NCI-H510A (cell line): ENCODE measurements at places on chromosomes 3 and 15.

- DNase-seq = no peak
Measured at GRCh38 chr15:80984856-80985255, 4.8 kb downstream of the MESD start.

DNA sequence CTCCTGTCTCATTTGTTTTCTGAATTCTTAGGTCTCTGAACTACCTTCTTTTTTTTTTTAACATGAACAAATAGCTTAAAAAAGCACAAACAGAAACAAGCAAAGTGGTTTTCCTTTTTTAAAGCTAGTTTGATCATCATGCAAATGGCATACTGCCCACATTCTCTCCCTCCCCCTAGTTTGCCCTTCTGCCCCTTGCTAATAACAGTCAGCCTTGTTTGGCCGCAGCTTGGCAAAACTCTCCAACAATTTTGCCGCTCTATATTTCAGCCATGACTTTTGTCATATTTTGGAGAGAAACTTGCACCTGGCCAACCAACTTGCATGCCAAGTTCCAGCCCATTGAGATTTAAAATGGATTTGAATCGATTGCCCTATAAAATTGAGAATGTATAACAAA is 666.0 kb upstream of the NR2F2 start:
- no peak for DNase-seq

DNA sequence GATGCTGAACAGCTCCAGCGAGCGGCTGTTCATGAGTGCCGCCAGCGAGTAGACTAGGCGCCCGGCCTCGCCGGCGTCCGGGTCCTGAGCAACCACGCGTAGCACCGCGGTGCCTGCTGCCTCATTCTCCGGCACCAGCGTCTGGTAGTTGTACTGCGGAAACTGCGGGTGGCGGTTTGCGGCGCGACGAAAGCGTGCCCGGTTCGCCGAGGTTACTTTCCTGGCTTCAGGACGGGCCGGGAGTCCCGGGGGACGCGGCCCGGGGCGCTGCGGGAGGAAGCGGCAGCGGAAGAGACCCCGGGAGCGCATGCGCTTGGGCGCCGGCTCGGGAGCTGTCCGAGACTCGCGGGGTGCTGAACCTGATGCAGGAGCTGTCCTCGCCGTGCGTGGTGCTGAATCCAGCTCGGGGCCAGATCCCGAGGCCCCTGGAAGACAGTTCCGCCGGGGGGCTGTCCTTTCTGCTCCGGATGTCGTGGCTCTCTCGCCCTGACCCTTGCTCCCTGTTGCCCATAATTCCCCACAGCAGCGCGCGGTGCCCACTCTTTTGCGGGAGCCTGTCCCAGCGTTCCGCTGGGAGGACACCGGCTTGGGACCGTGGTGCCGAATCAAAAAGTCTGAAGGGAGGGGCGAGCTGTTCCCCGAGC is 1.1 kb downstream of the CELSR3 start:
- DNase-seq = no peak

DNA sequence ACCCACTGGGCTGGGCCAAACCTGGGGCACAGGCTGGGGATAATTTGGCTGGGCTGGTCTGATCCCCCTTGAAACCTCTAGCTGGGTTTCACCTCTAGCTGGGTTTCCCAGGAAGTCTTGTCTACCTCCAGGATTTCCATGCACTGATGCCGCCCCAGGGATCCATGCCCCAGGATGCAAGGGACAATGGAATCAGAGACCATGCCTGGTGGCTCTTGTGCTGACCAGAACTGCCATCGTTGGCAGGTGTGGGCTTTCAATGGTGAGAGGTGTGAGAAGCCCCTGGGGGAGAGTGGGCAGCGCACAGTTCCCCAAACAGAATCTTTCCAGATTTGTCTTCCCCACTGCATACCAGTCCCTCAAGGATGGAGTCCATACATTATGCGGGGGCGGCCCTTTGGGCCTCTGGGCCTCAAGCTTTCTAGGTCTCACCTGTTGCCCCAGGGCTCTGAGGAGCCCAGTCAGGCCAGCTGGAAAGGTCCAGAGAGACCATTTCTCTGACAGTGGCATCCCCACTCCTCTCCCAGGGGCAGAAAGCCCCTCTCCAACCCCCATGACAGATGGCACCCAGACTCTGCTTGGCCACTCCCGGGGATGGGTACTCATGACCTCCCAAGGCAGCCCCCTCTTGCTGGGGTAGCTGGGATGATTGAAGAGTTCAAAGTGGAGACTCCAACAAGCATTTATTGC is 35.4 kb downstream of the EPHB3 start:
- no peak for DNase-seq

- no peak for DNase-seq
Measured at GRCh38 chr3:172751175-172751704, 714 bp downstream of the ECT2 start.

GRCh38 chr15:90037511-90037860 is 36.4 kb downstream of the ZNF710 start:
- no peak for DNase-seq

- no peak for DNase-seq
Measured at GRCh38 chr15:80582816-80583423, 112.2 kb upstream of the ABHD17C start.

GRCh38 chr3:149541091-149541491 is 66.6 kb downstream of the TM4SF4 start:
- DNase-seq = no peak

GRCh38 chr3:36305929-36306520 is 74.3 kb upstream of the STAC start:
- no peak for DNase-seq

GRCh38 chr15:98288091-98288590 is 327.6 kb downstream of the ARRDC4 start:
- DNase-seq = no peak

DNA sequence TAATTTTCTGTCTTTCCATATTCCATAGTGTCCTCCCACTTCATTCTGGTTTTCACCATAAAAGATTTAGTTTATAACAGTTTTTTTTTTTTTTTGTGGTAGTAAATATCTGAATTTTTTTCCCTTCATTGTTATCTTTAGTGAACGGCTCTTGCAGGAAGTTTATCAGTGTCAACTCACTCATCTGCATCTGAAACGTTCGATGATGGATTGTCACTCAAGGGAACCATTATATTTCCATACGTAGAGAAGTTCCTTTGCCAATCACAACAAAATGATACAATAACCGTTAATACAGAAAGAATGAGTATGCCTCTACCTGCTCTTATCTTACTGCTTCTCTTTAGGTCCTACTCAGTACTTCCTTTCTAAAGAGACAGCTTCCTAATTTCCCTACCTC is 651.2 kb upstream of the KCNMB2 start:
- no peak for DNase-seq

- peak; percentile 26 for DNase-seq
Measured at GRCh38 chr3:53709860-53710674, 136.2 kb downstream of the CHDH start.

- DNase-seq = no peak
Measured at GRCh38 chr15:64993290-64993689, 3.6 kb upstream of the SPG21 start.

GRCh38 chr3:118607915-118608820 is 426.5 kb downstream of the IGSF11 start:
- DNase-seq = no peak

DNA sequence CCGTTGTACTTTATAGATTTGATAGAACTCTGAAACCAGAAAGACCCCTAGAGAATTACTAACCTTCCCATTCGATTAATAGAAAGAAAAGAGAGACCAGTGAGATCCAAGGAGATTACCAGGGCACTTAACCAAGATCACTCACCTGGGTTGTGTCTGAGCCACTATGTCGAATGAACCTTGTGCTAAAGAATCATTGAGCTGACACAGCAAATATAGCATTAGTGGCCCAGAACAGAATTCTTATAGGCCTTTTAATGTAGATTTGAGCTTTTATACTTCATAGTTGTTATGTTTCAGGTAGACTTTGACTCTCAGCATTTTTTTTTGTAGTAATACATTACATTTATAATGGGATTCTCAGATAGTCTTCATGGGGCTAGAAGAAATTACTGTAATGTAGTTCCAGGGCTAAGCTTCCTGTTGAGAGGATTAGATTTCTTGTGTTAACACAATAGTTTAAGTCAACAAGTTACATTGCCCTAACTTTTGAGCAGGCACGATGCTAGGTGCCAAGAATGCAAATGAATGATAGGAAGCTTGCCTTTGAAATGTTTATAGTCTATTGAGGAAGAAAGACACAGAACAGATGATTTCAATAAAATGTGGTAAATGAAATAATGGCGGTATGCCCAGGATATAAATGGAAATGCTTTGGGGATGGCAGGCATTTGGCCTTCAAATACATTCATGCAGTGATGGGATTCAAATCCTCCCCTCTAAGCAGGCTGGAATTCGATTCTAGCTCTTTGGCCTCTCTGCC is 24.4 kb upstream of the ABHD10 start:
- DNase-seq = no peak

DNA sequence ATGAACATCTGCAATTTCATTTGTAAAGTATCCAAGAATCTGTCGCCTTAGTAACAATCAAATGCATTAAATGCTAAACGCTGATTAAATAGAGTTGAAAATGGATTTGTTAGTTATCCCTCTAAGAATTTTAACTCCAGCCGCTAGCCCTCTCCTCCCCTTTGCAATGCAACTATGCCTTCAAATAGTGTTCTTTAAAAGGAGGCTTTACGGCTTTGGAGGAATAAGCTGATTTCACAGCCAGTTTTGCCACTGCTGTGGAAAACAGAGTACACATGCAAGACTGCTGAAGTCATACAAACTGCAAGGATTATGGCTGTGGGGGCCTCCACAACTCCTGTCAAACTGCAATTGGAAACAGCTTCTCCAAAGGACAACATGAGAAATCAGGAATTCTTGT is 89.2 kb downstream of the CERS3 start:
- no peak for DNase-seq

DNA sequence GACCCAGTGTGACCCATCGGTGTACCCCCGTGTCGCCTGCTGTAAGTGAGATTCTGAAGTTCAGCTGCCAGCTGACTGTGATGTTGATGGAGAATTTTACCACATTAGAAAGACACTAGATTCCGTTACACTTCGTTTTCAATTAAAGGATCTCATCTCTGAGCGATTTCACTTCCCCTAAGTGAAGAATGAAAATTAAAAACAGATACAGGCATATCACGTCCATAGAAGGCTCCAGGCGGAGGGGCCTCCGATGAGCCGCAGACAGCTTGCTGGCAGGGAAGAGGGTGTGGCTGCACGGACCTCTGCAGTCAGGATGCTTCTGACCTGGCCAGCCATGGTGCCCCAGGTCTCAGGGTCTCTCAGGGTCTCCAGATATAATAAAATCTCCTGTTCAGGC is 6.6 kb upstream of the CPN2 start:
- DNase-seq = no peak

- no peak for DNase-seq
Measured at GRCh38 chr15:44009038-44009437, 182.2 kb downstream of the WDR76 start.

- DNase-seq = peak; percentile 84
Measured at GRCh38 chr3:88149509-88150362, at the start of gene C3orf38. Gene C3orf38, plus strand, starts transcription at chr3:88149959. Its CDS starts 94 bp downstream, at chr3:88150053.

- no peak for DNase-seq
Measured at GRCh38 chr3:55357796-55358195, 129.3 kb downstream of the WNT5A start.

DNA sequence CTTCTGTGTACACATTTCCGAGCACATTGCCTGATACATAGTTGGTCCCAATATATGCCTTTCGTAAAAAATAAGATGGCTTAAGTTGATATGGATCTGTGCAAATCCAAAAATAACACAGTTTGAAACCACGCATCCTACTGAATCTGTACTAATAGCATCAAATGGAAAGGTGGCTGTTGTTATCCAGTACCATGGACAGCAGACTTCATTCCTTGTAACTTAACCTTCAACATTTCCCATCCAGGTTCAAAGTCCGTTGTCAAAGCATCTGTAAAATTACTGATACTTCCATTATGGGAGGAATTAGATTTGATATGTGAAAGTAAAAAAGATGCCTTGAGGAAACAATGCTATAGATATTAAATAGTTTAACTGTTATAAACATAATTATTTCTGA is 65.5 kb upstream of the C3orf49 start:
- no peak for DNase-seq

- DNase-seq = no peak
Measured at GRCh38 chr15:83477808-83478537, 30.8 kb downstream of the SH3GL3 start.

DNA sequence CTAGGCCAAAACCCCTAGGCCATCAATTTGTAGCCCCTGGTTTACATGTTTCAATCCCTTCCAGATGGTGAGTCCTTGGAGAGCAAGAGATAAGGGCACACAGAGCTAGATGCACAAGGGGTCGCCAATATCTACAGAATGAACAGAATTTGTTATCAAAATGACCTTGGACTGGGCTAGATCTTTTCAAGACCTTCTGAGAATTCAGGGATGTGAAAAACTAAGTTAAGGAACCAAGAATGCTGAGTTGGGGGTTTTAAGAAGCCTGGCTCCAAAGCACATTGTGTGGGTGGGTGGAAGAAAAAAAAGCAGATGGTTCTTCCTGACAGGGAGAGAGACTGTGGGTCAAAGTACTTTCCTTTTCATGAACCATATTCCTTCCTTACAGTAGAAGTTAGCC is 10.2 kb downstream of the CDCP1 start:
- DNase-seq = no peak

GRCh38 chr3:71000483-71000882 is 583.0 kb downstream of the FOXP1 start:
- no peak for DNase-seq

GRCh38 chr3:33918126-33918756 is 119.8 kb downstream of the PDCD6IP start:
- no peak for DNase-seq

DNA sequence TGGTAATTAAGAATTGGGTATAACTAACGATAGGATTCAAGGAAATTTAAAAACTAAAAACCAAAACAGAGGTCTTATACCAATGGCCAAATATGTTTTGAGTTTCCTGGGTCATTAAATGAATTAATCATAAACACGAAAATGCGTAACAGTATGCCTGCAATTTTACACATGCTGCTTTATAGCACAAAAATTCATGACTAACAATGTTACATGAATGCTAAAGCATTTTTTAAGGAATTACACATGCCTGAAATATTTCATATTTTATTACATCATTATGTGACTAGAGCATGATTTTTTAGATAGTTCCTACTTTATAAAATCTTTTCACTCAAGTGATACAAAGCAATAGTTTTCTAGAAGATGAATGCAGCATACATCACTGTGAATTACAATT is 74.7 kb downstream of the ZNF148 start:
- DNase-seq = no peak

- no peak for DNase-seq
Measured at GRCh38 chr15:66939451-66940023, 125.9 kb upstream of the SMAD3 start.

GRCh38 chr3:180693656-180694055 is 14.4 kb upstream of the CCDC39 start:
- no peak for DNase-seq

- no peak for DNase-seq
Measured at GRCh38 chr3:14452740-14453710, 50.6 kb downstream of the SLC6A6 start.
